Activated CD8-positive, alpha-beta memory T cell treated with anti-CD3 and anti-CD28 coated beads, Interleukin-2, amount 10 ng/mL, durations not matched to agents 7 days and 5 days (primary cell): ENCODE measurements at places on chromosomes 5 and 9.
A peak's percentile ranks its signal among the peaks of the same experiment; 100 is the strongest.

- no peak for DNase-seq
These were observed 2.2 kb upstream of the ALDH1A1 start for GRCh38 chr9:72955126-72955455.

DNA sequence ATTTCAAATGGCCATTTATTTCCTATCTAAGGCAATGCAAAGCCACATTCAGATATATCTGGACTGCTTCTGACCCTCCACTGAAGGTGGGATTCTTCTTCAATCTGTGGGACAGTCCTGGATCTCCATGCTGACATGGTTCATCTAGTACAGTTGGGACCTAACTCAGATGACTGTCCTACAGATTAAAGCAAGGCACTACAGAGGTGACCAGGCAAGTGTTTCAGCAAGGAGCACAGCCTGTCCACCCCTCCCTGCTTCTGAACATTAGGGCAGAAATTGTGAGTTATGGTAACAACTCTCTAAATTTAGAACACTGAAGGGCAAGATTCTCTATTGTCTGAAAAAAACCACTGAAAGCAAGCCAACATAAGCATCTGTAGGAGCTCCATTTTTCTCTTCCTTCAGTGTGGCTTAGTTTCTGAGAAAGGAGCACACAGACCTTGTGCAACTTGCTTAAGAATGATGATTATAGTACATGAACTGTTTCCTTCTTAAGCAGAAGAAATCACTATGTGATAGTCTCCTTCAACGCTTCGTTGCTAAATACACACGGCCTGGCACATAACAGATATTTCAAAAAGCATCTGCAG, 62.9 kb upstream of the BARX1 start:
- no peak for DNase-seq

GRCh38 chr5:115657125-115657880, 31.5 kb upstream of the TMED7 start:
- no peak for DNase-seq

- DNase-seq, result no peak
These were observed 161.3 kb upstream of the OTULINL start for GRCh38 chr5:14420101-14420811.

DNA sequence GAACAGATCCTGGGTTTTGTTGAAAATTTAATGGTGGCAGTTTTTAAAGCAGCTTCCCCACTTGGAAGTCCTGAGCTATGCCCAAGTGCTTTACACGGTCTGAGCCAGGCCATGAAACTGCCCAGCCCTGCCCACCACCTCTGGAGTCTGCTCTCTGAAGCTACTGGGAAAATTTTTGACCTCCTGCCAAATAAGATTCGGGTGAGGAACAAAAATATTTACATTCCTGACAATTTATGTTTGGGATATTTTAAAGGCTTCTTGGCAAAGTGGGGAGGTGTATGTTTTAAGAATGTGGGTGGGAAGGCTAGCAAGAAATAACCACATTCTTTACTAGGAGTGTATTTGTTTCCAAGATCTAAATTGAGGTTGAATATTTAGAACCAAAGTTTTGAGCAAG, 50.0 kb downstream of the HACD4 start:
- DNase-seq, result no peak

GRCh38 chr5:58675341-58675740, 92.5 kb downstream of the RAB3C start:
- DNase-seq, result no peak

GRCh38 chr9:125074976-125075375, 68.4 kb downstream of the SCAI start:
- DNase-seq, result no peak

- no peak for DNase-seq
These were observed 57.1 kb downstream of the DOCK2 start for GRCh38 chr5:169694091-169694625.

DNA sequence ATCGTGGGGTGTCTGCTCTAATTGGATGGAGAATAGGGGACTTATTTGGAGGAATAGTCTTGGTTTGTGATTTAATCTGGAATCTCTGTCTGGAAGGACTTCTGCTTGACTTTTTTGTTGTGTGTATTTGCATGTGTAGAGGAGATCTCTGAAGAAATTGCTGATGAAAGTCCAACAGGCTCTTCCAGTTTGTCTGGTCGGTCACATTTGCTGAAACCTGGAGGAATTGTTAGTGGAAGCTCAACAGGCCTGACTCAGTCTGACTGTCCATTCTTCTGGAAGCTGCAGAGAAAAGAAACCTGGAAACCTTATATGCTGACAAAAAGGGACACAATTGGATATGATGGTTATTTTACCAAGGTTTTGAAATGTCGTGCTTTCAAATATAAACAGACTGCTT, 33.4 kb upstream of the TENT2 start:
- no peak for DNase-seq

DNA sequence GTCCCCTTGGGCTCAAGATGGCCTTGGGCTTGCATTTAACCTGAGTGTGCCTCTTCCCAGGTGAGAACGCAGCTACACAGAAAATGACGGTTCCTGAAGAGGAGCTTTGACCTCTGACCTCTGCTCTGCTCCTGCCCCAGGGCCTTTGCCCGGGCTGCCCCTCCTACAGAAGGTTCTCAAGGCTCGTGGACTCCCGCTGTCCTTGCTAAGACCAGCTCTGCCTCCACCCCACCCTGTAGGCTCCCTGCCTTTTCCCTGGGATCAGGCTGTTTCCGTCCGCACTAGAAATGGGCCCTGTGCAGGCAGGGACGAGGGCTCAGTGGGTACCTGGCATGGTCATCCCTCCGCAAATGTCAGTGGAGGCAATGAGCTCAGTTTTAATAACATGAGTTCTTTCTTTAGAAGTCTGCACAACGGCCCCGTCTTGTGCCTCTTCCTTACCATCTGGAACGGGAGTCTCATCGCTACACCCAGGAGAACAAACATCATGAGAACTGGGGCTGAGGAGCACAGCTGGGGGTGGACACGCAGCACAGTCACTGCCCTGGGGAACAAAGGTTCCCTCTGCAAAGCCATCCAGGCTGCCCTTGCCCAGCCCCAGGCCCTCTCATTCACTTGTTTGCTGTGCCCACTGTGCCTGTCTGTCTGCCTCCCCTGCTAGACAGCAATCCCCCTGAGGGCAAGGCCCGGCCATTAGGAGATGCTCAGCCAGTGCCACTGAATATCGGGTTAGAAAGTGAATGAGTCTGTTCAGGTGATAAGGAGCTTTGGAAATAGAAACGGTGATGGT, 26.7 kb upstream of the LPCAT1 start:
- peak; percentile 18 for DNase-seq

DNA sequence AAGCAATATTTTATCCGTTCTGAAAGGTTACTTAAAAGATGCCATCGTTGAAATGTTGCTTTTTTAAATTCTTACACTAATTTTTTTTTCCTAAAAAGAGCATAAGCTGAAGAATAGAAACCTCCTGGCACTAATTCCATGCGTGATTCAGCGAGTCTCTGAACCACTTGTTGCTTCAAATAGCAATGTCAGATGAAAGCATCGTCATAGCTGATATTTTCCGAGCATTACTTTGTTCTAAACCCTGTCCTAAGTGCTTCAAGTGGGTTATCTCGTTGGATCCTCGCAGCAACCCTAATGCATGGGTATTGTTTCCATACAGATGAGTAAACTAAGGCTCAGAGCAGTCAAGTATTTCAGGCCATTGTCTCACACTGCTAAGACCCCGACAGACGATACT, 79.7 kb downstream of the CDH6 start:
- no peak for DNase-seq

DNA sequence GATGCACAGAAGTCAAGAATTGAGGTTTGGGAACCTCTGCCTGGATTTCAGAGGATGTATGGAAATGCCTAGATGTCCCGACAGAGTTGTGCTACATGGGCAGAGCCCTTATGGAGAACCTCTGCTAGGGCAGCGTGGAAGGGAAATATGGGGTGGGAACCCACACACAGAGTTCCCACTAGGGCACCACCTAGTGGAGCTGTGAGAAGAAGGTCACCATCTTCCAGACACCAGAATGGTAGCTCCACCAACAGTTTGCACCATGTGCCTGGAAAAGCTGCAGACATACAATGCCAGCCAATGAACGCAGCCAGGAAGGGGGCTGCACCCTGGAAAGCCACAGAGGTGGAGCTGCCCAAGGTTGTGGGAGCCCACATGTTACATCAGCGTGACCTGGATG, 104.5 kb downstream of the STK32A start:
- no peak for DNase-seq

GRCh38 chr5:38765399-38765861, 80.4 kb upstream of the OSMR start:
- no peak for DNase-seq

DNA sequence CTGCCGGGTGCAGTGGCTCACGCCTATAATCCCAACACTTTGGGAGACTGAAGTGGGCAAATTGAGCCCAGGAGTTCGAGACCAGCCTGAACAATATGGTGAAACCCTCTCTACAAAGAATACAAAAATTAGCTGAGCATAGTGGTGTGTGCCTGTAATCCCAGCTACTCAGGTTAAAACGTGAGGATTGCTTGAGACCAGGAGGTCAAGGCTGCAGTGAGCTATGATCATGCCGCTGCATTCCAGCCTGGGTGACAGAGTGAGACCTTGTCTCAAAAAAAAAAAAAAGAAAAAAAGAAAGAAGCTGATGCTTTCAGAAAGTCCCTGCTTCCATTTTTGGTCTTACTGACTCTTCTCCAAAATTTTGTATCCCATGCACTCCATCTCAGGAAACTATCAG, 31.3 kb downstream of the SNAPC3 start:
- DNase-seq, result no peak

DNA sequence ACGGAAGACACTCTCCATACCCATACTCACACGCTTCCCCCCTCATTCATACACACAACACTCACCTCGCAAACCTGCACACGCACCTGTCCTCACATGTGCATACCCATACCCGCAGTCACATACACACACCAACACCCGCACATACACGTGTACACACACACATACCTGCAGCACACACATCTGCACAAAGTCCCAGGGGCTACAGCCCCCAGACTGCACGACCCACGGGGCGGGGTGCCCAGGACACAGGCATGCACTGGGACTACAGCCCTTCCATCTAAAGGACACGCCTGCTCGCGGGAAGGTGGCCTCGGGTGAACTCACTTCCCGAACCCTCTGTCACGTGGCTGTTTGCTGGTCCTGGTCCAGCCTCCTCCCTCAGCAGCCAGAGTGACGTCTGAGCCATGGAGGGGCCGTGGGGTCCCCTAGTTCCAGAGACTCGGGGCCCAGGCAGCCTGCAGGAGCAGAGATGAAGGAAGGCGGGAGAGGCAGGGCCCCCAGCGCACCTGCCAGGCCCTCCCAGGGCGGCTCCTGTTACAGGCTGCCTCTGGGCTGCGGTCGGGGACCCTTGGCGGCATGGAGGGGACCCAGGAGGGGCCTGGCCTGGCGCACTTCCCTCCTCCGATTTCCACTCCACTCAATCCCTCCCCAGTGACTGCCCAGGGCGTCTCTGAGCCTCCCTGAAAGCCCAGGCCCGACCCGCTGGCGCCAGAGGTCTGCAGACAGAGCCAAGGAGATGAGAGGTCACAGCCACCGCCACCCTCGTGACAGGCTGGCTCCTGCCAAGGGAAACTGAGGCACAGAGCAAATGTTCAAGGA, 8.1 kb downstream of the SLC12A7 start:
- DNase-seq, result no peak

DNA sequence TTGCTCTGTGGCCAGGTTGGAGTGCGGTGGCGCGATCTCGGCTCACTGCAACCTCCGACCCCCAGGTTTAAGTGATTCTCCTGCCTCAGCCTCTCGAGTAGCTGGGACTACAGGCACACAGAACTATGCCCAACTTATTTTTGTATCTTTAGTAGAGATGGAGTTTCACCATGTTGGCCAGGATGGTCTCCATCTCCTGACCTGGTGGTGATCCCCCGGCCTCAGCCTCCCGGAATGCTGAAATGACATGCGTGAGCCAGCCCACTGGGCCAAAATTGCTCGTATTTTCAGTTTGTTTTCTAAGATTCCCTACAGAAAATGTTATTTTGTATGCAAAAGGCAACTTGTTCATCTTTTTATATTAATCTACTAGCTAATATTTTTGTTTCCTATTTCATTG, 782.6 kb downstream of the TLE1 start:
- no peak for DNase-seq

DNA sequence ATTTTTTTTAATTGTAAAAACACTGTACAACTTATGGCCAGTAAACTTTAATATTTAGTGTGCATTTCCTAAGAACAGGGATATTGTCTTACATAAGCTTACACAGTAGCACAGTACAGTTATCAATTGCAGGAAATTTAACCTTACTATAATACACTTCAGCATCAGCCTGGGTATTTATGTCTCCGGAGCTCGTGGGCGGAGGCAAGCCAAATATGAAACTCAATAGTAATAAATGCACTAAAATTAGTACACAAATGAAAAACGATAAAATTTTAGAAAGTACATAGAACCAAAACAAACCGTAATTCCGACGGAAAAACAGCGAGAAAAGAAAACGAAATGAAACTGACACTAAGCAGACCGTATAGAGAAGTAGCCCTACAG, 91.2 kb downstream of the ANXA2R start:
- DNase-seq, result no peak

GRCh38 chr9:124004593-124004992, 7.0 kb upstream of the LHX2 start:
- DNase-seq, result no peak

DNA sequence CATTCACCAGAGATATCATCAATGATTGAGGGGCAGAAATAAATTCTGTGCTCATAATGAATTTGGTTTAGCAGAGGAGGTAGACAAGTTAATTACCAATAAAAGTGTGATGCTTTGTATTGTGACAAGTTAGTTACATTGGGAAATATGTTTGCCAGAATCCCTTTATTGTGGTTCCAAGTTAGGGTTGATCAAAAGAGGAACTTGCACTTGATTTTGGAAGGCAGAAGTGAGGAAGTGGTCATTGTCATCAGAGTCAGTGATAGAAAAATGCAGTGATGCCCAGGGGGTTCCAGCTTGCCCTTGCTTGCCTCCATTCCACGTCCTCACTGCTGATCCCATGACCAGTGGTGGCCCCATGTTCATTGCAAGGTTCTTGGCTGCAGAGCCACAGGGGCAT, 69.7 kb downstream of the SVEP1 start:
- no peak for DNase-seq

GRCh38 chr5:90506221-90506620, 23.2 kb downstream of the LYSMD3 start:
- DNase-seq, result no peak

DNA sequence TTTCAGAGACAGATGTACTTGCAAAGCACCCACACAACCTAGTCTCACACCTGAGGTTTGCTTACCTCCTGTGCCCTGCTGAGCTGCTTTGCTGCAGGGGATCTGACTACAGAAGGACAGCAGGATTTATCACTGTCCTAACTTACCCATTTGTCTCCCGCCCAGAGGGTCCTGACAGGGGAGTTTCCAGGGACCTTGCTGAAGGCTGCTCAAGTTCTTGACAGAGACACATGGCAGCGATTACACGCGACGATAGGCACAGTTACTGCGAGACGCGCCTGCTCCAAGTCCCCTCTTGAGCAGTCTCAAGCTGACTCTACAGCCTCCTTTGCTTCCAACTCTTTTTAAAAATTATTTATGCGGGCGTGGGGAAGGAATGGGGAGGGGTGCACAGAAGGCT, 24.6 kb upstream of the GALNT10 start:
- no peak for DNase-seq

DNA sequence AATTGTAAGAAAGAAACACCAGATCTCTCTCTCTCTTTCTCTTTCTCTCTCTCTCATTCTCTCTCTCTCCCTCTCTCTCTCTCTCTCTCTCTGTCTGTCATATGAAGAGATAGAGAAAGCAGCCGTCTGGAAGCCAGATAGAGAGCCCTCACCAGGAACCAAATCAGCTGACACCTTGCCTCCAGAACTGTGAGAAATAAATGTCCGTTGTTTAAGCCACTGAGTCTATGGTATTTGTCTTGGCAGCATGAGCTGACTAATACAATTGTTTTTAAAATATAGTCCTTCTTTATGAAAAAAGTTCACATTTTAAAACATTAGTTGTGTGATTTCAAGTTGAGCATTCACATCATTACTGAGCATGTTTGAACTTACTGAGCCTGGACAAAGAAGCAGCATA, 275.6 kb downstream of the CETN3 start:
- DNase-seq, result no peak
